ENCODE measurements at places on chromosomes 4 and X.

DNA sequence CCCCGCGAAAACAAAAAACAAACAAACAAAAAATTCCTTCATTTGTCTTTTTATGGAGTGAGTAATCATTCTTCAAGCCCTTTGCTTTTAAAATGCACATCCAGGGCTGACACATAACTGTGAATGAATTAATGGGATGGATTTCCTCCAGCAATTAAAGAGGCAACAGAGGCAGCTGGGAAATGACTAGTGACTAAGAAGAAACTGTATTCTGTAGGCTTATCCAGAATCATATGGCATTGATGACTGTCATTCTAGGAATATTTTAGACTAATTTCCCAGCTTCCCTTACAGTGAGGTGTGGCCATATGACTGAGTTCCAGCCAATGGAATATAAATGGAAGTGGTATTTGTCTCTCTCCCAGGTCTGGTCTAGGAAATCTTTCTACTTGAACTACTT lies 46.8 kb upstream of the PDE5A start:
- DNase-seq: no peak

DNA sequence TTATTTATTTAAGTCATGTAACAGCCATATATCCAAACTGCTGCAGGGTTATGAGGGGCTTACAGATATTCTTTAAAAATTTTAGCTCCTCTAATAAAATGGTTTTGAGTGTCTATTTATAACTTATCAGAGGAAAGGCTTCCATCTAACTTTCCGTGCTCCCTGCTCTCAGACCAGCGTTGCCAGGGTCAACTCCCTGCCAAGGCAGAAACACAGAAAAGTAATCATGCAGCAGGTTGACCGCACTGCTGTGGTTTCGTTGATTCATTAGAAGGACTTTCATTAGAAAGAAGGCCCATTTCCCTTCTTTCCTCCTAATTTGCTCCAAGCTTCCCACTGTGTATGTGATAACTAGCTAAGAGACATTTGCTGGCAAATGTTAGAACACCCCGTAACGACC lies 33.9 kb downstream of the BCLAF3 start:
- DNase-seq: no peak

GRCh38 chr4:16416601-16417000 lies 190.3 kb upstream of the TAPT1 start:
- DNase-seq: no peak

DNA sequence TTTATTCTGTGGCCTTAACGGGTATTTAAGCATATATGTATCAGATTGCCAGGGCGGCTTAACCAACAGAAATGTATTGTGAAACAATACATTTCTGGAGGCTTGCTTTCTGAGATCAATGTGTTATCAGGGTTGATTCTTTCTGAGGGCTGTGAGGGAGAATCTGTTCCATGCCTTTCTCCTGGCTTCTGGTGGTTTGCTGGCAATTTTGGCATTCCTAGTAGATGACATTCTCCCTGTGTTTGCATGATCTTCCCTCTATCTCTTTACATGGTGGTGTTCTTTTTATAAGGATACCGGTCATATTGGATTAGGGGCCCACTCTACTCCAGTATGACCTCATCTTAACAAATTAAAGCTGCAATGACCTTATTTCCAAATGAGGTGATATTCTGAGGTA lies 16.9 kb upstream of the CEP135 start:
- DNase-seq: no peak

GRCh38 chr4:101421386-101421785 lies 74.1 kb upstream of the PPP3CA start:
- no peak for DNase-seq

GRCh38 chr4:10747186-10747585 lies 62.6 kb upstream of the CLNK start:
- no peak for DNase-seq

DNA sequence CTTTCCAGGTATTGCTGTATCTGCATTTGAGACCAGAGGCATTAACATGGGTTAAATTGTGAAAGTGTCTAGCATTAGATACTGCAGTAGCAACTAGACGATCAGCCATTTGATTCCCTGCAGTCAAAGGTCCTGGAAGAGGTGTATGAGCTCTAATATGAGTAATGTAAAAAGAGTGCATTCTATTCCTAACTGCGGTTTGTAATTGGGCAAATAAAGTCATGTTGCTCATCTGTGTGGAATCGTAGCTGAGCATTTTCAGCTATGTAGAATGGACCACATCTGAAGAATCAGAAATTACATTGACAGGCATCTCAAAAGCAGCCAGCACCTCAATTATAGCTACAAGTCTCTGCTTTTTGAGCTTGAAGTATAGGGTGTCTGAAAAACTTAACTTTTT lies 157.6 kb downstream of the ZNF518B start:
- DNase-seq: no peak

GRCh38 chr4:13567125-13567524 lies 22.8 kb upstream of the NKX3-2 start:
- DNase-seq: no peak

DNA sequence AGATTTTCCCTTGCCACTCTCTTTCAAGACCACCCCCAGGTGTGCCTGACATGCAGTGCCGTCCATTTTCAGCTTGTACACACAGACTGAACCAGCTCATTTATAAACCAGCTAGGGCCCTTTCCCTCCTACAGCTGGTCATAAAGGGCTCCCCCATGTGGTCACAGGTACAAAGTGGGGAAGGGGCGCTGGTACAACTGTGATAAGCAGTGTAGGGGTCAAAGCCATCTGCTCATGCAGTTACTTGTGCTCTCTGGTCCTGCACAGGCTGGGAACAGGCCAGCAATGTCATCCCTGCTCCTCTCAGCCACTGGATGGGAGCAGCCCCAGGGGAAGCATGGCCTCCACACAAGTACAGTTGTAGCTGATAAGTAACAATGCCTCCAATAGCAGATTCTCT lies 20.6 kb downstream of the GABRQ start:
- no peak for DNase-seq

DNA sequence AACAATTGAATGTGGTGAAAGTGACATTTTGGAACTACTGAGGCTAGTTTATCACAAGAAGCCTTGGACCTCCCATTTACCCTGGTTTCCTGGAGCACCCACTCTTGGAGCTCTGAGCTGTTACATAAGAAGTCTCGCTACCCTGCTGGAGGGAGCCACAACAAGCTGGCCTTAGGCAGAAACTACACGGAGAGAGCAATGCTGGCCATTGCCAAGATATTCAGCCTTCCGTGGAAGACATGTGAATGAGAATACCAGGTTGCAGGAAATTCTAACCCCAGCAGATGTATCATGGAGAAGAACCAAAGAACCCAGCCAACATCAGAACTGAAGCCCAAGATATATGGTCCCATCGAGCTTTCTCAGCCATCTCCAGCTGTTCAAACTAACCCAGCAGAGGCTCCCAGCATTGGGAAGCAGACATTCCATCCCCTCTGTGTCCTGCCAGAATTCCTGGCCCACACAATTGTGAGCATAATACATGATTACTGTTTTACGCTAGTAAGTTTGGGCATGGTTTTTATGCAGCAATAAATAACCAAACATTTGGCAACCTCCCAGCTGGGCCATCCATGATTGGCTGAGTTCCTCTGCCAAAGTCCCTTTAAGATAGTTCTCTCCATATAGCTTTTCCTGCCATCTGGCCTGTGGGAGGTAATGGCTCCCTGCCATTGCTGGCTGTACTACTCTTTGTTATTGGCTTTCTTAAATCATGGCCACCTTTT lies 17.9 kb upstream of the PDE5A start:
- no peak for DNase-seq

- no peak for DNase-seq
These were observed 558.5 kb upstream of the DIAPH2 start for GRCh38 chrX:96126182-96126581.

- no peak for DNase-seq
These were observed 37.6 kb downstream of the MAGED4B start for GRCh38 chrX:52031371-52031770.
